ENCODE measurements at places on chromosomes 6 and 20. TPM values are rescaled to one million over a fixed set of nuclear protein-coding genes. Genes with fewer than 3 reads are reported as not detected.

GRCh38 chr6:93751969-93752368 is 332.6 kb upstream of the EPHA7 start:
- DNase-seq, result no peak

GRCh38 chr6:13229205-13230085 is 98.9 kb downstream of the TBC1D7 start:
- no peak for DNase-seq

DNA sequence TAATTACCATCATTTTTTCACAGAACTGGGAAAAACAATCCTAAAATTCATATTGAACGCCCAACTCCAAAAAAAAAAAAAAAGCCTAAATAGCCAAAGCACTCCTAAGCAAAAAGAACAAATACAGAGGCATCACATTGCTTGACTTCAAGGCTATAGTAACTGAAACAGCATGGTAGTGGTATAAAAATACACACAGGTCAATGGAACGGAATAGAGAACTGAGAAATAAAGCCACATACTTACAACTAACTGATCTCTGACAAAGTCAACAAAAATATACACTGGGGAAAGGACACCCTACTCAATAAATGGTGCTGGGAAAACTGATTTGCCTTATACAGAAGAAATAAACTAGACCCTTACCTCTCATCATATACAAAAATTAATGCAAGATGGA is 89.6 kb downstream of the MRAP2 start:
- no peak for DNase-seq

- DNase-seq, result no peak
Observed at GRCh38 chr20:46703435-46703834, 6.0 kb upstream of the SLC2A10 start.

C6orf47 gene
- 23.5 TPM for total RNA-seq
